ENCODE measurements at places on chromosomes 1 and 21.

DNA sequence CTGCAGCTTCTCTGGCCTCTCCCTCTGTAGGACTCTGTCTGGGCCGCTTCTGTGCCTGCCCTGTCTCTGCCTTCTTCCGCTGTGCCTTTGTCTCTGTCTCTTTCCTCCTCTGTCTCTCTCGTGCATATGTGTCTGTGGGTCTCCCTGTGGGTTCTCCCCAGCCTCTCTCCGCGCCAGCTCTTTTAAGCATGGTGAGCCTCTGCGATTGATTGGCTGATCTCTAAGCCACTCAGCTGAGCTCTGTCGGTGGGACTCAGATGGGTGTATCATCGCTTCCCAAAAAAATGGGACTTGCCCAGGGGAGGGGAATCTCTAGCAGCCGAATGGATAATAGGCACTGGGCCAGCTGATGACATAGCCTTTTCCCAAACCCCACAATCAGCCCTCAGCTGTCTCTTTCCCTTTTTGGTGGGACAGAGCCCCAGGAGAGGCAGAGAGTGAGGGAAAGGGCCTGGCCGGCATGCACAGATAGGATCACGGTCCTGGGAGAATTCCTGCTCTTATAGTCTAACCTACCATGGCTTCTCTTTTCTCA is at the start of gene ADAMTS4:
ADAMTS4 (minus strand) TSS at position 158 of the 535 bp plus-strand sequence. CDS start 427 bp downstream, outside the sequence.
- DNase-seq, result no peak

GRCh38 chr1:23083714-23084480 is 64.6 kb downstream of the KDM1A start:
- DNase-seq, result no peak

DNA sequence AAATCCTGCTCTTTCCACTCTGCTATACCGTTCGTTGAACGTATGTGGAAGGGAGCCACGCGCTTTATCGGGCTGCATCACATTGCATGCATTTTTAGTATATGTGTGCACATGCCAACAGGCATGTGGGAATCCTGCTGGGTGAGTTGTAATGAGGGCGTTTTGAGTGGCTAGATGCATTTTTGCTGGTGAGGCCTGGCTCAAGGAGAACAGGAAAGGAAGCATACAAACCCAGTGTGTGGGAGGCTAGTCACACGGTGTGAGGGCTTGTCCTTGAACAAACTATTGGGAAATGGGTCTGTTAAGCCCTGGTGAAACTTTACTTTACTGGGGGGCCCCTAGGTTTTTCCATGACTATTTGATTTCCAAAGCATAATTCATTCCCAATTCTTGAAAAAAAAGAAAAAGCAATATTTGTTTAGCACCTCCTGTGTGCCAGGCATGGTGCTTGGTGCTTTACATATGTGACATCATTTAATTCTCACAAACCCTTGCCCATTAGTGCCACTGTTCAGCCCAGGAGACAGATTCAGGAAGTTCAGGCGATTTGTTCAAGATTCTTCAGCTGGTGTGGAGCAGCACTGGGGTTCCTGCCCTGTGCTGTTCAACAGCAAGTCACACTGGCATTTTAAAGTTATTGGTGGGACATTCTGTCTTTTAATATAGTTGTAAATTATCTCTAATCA is 25.6 kb upstream of the JUN start:
- no peak for DNase-seq

GRCh38 chr1:10108134-10108663 is 75.4 kb downstream of the UBE4B start:
- DNase-seq, result no peak

DNA sequence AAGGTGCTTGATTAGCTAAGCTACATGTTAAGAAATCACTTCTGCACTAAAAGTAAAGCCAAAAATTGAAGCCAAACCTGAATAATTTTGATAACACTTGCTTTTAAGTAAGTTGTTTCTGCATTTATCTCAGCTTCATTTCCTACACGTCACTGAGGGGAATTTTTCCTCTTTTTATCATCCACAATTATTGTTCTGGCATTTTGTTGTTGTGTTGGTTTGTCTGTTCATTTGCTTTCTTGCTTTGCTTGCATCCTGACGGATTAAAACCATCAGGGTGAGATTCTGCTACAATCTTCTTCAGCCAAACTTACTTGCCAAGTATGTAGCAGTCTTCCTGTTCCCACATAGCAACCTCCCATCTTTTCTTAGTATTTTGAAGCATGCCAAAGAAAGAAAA is 18.0 kb upstream of the EEIG2 start:
- no peak for DNase-seq

DNA sequence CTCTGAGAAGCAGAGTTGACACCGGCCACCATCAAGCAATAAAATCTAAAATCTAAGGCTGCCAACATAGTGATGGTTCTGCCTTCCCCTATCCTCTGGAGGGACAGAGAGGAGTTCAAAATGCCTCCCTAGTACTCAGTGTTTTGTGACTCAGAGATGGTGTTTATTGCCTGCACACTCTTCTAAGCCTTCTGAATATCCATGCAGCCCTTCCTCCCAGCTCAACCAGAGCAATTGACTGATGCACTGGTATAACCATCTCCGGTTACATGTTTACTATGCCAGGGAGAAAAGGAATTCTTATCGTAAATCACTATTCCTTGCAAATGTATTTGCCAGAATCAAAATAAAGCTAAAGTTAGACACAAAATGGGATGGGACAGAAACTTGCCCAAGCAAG is 132.9 kb upstream of the RAB4A start:
- no peak for DNase-seq

DNA sequence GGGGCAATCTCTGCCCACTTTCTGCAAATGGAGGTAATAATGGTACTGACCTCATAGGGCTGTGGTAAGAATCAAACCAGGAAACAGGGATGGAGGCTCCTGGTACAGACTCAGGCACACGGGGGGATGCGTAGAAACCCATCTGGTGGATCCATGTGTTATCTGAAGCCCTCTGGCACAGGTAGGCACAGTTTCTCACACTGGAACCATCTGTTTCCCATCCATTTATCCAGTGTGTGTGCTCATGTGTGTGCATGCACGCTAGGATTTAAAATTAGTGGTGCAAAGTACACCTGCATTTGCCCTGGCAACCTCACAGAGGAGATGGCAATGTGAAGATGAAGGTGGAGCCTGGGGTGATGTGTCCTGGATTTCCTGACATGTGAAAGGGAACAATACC is 103.3 kb downstream of the RAVER2 start:
- DNase-seq, result no peak

GRCh38 chr1:153510984-153511410 is 24.8 kb downstream of the S100A6 start:
- DNase-seq, result peak; percentile 81

All from activated CD4-positive, alpha-beta T cell treated with anti-CD3 and anti-CD28 coated beads for 4 hours (primary cell).